ENCODE measurements at places on chromosomes 3 and 15. TPM values are rescaled to one million over a fixed set of nuclear protein-coding genes. Genes with fewer than 3 reads are reported as not detected.

Gene ERC2
- not detected for polyA plus RNA-seq

Gene TARS3
- polyA plus RNA-seq = 19.5 TPM

Gene XCR1
- polyA plus RNA-seq = not detected

Gene RTP1
- polyA plus RNA-seq = not detected

Gene INAFM2
- polyA plus RNA-seq = 10.6 TPM

Gene DUOXA1
- 0.18 TPM for polyA plus RNA-seq

Gene STIMATE
- polyA plus RNA-seq = not detected
